MV-4-11 (cell line): ENCODE measurements at places on chromosomes 12 and 14.
A peak's percentile ranks its signal among the peaks of the same experiment; 100 is the strongest.

GRCh38 chr12:121731473-121731872 lies 18.9 kb downstream of the TMEM120B start:
- DNase-seq = no peak

DNA sequence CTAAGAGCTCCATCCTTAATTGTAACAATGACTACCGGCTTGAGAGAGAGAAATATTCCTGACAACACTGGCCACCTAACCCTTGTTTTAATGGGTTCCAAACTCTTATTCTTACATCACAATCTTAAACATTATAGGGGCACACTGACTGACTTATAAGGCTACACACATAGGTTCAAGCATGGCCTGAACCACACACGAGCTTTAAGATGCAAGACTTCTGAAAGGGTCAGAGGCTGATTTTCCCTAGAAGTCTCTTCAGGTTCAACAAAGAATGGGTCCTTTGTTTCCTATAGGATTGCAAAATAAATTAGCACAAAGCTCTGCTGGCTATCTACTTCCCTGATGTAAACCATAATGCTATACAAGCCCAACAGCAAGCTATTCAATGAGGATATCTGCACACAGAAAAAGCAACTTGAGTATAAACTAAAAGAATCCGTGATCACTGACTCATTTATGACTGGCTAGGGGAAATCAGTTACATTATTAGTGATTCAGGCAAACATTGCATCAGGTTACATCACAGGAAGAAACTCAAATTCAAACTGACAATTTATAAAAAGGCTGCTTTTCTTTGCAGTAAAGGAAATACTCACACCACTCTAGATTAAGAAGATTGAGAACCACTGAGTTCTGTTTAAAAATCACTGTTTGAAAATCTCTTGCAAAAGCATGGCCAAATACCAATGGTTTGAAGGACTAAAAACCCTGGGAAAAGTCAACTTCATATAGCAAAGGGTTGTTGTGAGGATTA lies 8.5 kb downstream of the BTG1 start:
- DNase-seq = peak; percentile 21

DNA sequence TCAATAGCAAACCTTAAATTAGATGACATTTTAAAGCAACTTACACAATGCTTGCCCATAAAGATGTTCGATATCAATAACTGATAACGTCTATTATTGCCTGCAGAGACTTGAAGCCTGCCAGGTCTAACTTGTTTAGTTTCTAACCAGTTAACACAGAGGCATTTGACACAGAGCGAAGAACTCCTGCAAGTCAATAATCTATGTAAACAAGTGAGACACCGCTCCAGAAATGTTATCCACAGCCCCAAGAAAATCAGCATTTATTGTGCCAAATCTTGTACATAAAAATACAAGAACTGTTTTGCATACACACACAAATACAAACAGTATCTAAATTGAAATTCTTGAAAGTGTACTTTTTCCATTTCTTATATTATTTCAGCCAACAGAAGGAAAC lies 236.0 kb upstream of the DIO3 start:
- DNase-seq = no peak

GRCh38 chr14:67971627-67972625 lies 152.3 kb downstream of the RAD51B start:
- no peak for DNase-seq

DNA sequence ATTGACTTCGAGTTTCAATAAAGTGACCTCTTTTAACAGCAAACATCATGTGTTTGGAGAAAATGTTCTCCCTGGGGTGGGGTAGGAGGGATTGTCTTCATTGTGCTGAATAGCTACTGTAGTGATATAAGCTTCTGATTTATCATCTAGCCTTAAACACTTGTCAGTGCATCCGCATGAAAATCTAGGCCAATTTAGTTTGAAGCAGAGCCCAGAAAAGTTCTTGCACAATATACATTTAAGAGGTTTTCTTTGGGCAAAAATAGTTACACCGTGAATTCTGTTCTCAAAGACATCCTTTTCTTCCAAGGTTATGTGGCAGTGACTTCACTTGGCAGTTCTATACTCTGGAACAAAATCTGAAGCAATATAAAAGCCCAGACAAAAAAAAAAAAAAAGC lies 136.0 kb upstream of the IFNG-AS1 start:
- DNase-seq = no peak

GRCh38 chr14:74881431-74882102 lies at the start of gene DLST:
Gene DLST, plus strand, starts transcription at chr14:74881916. Its CDS starts 38 bp downstream, at chr14:74881954.
- peak; percentile 78 for DNase-seq

GRCh38 chr14:70576891-70577290 lies 23.6 kb downstream of the MED6 start:
- DNase-seq = peak; percentile 10

DNA sequence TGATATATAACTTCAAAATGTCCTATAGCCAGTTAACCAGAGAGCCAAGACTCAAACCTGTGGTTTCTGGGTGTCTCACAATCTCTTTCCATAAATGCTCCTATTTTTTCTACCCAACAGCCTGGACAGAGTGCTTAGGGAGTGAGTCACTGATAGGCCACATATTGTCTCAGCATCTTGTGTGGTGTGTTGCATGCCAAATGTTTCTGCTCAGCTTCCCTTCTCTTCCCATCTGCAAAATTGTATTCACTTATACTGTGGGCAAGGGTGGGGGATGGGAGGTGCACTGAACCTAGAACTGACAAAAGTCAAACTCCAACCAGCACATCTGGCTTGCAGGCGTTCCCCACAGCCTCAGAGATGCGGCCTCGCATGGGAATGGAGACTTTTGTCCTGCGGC lies 123.3 kb downstream of the KCNA5 start:
- no peak for DNase-seq

- no peak for DNase-seq
These were observed 24.4 kb downstream of the AK7 start for GRCh38 chr14:96416292-96416691.

DNA sequence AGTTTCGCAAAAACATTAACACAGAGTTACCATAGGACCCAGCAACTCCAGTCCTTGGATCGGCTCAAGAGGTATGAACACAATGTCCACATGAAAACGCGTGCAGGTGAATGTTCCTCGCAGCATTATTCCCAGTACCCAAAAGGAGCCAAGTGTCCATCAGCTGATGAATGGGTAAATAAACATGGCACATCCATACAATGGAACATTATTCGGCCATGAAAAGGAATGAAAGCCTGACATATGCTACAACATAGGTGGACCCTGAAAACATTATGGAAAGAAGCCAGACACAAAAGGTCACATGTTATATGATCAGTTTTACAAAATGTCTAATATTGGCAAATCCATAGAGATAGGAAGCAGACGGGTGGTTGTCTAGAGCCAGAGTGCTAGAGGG lies 9.1 kb downstream of the RILPL1 start:
- DNase-seq = no peak

GRCh38 chr12:120998435-120998834 lies 17.9 kb downstream of the C12orf43 start:
- DNase-seq = no peak
